GM12892 (cell line): ENCODE measurements at places on chromosomes 5 and 9.
A peak's percentile ranks its signal among the peaks of the same experiment; 100 is the strongest.

DNA sequence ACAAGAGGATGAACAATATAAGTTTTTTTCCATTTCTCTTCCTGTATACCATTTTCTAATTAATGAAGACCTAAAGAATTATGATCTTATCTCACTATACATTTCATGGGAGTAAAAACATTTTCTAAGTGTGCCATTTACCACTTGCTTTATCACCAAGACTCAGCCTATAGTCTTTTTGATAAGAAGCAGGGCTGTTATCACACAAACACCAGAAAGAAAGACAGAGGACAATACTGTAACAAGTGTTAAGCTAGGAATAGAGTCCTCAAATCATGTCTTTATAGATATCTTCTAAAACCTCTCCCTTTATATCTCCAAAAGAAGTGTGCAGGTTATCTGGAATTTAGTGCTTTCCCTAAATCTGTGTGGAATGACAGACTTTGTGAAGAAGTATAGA lies 119.7 kb downstream of the FAM174A start:
- DNase-seq, result no peak

- peak; percentile 13 for DNase-seq
Measured at GRCh38 chr5:112329419-112330090, 89.5 kb downstream of the EPB41L4A start.

GRCh38 chr9:36258996-36259533 lies 817 bp upstream of the GNE start:
- no peak for DNase-seq

DNA sequence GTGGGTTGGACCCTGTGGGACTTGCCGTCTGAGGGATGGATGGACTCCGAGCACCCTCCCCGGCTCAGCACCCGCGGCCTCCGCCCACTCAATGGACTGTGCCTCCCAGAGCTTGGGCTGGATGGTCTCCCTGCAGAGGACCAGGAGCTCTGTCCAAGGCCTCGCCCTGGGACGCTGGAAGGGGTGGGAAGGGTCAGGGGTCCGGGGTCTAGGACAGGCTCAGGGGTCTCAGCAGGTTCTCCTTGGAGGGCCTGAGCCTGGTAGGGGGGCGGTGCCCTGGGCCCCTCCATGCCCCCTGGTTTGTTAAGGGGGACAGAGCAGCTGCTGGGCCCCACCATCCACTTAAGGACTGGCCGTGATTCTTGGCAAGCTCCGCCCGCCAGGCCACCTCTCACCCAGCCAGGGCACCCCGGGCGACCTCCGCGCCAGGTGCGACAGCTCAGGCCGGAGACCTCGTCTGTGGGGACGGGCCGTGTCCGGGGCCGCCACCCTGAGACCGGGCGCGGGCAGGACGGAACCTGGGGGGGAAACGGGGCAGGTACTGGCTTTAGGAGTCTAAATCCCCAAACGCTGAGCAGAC lies 29.2 kb downstream of the EXOC3 start:
- no peak for DNase-seq

DNA sequence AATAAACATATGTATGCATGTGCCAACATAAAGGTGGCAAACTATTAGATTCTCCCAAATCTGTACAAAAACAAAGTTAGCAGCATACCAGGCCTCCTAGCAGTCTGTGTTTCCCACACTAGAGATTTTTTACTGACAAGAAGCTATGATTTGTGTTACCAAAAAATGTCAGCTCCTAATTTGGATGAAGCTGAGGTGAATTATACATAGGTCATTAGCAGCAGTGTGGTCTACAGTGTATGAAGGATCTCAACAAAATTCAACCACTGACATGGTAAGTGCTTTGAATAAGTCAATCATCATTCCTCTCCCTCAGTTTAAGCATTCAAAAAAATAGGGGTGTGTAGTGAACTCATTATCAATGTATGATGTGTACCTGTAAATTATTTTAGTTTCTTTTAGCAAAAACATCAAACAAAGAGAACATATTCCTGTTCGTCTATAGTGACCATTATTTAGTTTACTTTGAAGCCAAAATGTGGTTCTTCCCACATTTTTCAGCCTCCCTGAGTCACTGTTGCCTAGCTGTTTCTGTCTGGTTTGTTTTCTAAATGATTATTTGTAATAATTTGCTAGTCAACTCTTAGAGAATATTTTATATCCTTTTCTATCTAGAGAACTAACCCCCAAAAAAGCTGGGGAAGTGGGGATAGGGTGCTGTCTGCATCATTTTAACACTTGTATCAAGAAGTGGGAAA lies 52.1 kb upstream of the RGMB start:
- no peak for DNase-seq

DNA sequence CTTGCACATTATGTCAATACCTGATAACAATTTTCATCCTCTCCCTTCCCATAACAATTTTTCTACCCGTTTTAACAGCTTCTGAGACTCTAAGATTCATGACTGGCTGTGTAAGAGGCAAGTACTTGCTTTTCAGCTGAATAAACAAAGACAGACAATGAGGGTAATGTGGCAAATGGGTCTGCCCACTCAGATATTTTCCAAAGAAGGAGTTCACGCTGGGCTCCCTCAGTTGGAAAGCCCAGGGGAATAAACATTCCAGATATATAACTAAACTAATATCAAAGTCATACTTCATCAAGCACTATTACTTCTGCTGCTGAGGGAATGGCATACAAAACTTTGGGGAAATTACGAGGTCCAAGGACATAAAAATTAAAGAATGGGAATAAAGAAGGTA lies 24.4 kb downstream of the MEGF9 start:
- DNase-seq, result no peak

GRCh38 chr5:172583931-172584511 lies 57.0 kb upstream of the NEURL1B start:
- DNase-seq, result no peak

GRCh38 chr9:68546596-68547390 lies 6.1 kb upstream of the TMEM252 start:
- peak; percentile 13 for DNase-seq

DNA sequence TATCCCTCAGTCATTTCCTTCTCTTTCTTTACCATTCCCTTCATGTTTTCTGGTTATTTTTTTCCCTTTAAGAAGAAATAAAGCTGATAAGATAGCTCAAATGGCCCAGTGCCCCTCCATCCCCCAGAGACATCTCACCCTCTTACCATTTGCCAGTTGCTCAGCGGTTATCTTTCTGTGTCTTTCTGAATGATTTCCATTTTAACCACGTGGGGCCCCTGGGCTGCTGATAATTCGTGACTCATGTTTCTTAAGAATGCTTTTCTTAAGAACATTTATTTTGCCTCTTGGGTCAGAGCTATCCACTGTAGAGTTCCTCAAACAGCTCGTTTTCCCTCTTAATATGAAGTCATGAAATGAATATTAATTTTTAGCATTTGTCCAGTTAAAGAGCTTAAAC lies 147.8 kb downstream of the MAST4 start:
- no peak for DNase-seq

DNA sequence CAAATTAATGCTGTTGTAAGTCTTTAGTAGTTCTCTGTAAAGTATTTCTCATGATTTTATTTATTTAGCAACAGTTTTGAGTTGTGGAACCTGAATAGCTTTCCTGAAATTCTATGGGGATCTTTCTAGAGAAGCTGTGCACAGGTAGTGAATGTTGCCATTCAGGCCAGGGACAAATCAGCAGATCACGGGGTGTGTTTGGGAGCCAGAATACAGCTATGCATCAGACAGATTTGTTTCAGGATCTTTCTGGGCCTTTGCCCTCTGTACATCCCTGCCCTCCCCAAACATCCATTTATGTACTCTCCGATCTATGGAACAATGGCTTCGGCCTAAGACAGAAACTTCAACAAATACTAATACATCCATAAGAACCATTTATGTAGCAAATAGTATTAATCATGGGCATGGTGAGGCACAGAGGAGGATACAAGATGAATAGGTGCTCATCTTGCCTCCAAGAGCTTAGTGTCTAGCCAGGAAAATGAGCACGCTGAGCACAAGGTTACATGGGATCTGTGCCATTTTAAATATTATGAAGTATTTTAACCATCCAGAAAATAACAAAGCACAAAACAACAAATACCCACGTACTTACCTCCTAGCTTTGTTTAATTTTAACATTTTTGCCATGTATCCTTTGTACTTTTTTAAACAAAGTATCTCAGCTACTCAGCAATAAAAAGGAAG lies 13.1 kb downstream of the ARHGEF37 start:
- DNase-seq, result no peak

DNA sequence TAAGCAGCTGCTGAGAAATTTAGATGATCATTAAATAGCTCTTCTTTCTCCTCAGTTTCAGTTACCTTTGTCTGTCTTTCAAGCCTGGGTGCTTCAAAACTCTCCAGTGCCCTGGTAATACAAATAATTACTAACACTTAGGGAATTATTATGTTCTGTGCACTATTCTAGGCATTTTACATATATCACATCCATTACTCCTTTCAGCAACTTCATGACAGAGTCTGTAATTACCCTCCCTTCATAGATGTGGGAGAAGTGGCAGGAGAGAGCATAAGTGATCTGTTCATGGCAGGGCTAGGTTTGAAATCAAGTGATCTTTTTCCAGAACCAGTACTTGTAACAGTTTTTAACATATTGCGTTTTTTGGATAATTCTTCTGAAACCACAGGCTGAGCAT lies 32.0 kb downstream of the MAN2A1 start:
- DNase-seq, result no peak

DNA sequence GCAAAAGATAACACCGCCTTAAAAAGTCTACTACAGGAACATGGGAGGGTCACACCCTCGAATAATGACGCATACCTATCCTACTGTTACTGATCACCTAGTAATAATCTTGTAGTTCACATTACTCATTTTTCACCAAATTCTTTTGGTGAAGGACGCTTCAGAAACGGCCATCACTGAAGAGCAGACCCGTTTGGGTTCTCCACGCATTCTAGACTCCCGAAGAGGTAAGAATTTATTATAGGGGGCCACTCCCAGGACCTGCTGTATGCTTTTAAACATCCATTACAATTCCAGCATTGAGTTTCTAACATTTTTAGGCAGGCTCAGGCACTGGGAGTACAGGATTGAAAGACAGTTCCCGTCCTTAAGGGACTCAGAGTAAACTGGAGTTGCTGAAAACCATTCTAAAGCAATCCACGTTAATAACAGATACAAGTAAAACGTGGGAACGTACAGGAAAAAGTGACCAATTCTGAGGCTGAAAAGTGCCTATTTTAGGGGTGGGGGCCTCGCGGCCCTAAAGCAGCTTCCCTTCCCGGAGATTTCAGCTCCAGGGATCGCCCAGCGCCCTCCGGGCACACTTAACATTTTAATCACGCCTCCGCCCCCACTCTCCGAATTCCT lies at the start of gene FER:
TSS of gene FER (plus strand) at position 124 of the 627 bp plus-strand sequence. CDS start 50,286 bp downstream, outside the sequence.
- no peak for DNase-seq

GRCh38 chr5:32432633-32433032 lies 11.9 kb downstream of the ZFR start:
- DNase-seq, result no peak

DNA sequence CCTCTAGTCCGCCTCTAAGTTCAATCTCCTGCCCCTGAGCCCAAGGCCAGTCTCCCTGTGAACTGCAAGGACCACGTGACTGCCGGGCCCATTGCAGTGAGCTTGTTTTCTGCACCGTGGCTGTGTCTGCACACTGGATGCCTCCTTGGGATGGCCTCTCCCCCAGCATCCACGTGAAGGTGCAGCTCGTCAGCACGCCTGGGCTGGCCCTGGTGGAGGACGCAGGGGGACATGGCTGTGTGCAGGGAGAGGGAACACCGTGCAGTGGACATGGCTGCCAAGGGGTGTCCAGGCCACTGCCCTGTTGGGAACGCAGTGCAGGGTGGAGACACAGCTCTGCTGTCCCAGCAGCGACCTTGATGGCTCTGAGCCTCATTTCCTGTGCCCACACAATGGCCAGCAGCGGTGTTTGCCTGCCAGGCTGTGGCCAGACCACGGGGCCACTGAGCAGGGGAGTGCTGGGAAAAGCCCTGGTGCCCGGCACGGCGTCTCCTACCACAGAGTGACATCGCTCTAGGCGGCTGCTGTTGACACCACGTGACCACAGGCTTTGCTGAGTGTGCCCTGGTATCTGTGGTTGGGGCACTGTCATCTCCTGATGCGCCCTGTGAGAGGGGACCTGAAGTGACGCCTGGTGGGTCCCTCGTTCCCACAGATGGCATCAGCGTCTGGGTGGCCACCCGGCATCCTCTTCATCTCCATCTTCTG lies 26.9 kb upstream of the EXOC3 start:
- DNase-seq, result no peak

GRCh38 chr5:77280036-77280435 lies 69.6 kb downstream of the PDE8B start:
- DNase-seq, result no peak

- no peak for DNase-seq
Measured at GRCh38 chr9:12863618-12864017, 88.8 kb downstream of the LURAP1L start.

GRCh38 chr5:132665574-132666080 lies 7.7 kb downstream of the IL13 start:
- no peak for DNase-seq

- DNase-seq, result no peak
Measured at GRCh38 chr5:37637165-37637845, 202.5 kb downstream of the GDNF start.

- no peak for DNase-seq
Measured at GRCh38 chr5:52840277-52841050, 52.7 kb downstream of the ITGA1 start.

DNA sequence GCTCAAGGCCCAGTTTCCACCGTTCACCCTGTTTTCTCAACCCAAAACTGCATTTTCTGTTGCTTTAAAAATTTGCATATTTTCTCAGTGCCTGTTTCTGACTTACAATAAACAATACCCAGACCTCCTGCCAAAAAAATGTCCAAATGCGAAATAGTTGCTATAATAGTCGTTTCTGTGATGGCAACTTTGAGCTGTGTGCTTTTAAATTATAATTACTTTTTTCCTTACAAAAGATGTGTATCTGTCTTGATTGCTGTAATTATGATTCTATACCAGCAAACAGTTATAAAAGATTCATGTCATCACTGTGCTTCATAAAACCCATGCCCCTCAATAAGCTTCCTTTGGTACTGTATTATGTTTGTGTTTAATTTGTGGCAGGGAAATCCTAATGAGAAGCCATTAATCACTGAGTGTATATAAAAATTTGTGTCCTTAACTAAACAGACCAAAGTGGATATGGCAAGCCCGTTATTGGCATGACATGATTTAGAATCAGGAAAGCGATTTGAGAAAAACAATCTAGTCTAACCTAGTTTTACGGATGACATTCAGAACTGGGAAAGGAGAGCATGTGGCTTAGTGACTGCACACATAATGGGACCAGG lies 5.4 kb upstream of the SLC1A3 start:
- DNase-seq, result no peak
